Choroid plexus epithelial cell (primary cell): ENCODE measurements at places on chromosomes 2 and 18.

- peak; percentile 41 for DNase-seq
These were observed 118.2 kb upstream of the REV1 start for GRCh38 chr2:99607861-99608491.

DNA sequence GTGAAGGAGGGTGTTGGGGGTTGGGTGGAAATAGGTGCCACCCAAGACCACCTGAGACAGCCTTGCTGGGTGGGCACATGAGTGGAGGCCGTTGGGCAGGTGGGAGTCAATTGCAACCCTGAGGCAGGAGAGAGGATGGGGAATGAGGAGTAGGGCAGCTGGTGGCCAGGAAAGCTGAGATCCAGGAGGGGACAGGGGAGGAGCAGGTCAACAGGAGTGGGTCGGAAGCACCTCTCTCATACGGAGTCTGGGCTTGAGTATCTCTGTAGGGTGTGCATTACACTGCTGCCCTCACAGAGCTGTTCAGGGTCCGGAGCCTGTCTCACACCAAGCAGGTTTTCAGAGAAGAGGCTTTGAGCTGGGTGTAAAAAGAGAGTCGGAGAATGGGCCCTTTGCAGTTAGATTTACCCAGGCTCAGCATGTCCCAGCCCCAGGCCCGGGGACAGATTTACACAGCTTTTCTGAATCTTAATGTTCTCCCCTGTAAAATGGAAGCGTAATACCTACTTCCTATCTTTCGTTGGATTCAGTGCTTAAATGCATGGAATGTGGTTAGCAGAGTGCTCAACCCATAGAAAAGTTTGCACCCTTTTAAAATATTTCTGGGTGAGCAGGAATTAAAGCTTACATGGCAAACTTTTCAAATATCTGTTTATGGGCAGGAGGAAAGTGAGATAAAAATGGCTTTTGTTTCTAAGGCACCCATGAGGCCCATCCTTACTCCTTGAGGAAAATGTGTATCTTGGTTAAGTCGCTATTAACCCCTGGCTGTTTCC, 144.0 kb upstream of the MYCN start:
- no peak for DNase-seq

GRCh38 chr18:55073834-55074233, 114.6 kb upstream of the CCDC68 start:
- no peak for DNase-seq

GRCh38 chr2:71929482-71929772, 218.2 kb downstream of the CYP26B1 start:
- DNase-seq, result no peak

- DNase-seq, result no peak
These were observed 62.0 kb upstream of the LGALSL start for GRCh38 chr2:64391940-64392339.

DNA sequence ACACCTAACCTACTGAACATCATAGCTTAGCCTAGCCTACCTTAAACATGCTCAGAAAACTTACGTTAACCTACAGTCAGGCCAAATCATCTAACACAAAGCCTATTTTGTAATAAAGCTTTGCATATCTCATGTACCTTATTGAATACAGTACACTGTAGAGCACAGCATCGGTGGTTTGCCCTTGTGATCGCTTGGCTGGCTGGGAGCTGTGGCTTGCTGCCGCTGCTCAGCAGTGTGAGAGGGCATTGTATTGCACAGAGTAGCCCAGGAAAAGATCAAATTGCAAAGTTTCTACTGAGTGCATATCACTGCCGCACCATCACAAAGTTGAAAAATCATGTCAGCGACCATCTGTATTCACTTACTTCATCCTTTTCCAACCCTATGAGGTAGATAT, 62.3 kb upstream of the NCK2 start:
- DNase-seq, result peak; percentile 5

DNA sequence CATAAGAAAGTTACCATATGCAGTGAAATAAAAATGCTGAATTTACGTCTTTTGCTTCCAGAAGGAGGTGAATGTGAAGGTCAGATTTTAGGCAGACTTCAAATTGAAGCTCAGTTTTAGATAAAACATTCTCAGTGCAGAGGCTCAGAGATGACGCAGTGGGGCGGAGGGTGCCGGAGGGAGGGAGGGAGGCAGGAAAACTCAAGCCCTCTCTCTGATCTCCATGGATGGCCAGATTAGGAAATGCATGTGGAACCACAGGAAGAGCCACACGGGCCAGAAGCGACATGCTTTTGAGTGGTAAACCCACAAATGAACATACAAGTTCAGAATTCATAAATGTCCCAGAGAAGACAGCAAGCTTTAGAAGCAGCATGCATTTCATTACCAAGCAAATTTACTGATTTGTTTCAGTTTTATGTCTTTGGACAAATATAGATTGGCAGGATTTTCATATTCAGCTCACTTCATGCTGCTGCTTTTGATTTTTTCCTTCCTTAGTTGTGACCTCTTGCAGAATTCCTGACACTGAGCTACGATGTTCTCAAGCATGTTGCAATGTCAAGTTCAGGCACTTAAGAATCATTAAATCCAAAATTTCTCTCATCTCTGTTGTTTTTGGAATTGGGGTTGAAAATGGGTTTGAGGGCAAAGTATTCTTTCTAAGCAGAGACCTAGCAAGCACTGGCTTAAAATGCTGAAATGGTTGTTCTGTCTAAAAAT, 29.7 kb upstream of the APCDD1 start:
- peak; percentile 25 for DNase-seq

GRCh38 chr18:6648581-6648980, 80.9 kb upstream of the ARHGAP28 start:
- DNase-seq, result peak; percentile 30

DNA sequence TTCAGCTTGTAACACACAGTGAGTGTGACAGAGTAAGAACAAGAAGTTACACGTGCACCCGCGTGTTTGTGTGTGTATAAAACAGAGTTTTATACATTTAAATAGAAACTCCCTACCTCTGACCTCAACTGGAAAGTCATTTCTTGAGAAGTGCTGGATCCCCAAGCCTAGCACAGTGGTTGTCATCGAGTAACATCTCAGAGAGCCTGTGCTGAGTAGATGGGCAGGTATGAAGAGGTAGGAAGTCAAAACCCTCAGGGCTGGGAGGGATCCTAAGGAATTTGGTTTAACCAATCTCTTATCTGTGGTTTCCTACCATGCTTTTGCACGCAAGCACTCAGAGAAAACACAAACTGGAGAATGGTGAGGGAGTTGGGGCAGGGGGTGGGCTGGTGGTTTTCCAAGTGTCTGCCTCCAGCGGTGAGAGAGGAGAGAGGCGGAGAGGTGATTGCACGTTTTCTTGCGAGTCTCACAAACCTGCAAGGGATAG, 9.2 kb downstream of the ACOXL start:
- no peak for DNase-seq

- no peak for DNase-seq
These were observed 57.0 kb upstream of the ZC3H15 start for GRCh38 chr2:186429104-186429503.

GRCh38 chr18:4208366-4208765, 246.7 kb downstream of the DLGAP1 start:
- no peak for DNase-seq
